Keratinocyte (primary cell): ENCODE measurements at places on chromosomes 12 and 14. TPM values are rescaled to one million over a fixed set of nuclear protein-coding genes. Genes with fewer than 3 reads are reported as not detected.

GRCh38 chr12:53495903-53496751, 3.1 kb downstream of the MAP3K12 start:
- DNase-seq, result no peak

Gene CRACR2A
- polyA plus RNA-seq, result 0.30 to 0.46 TPM (median 0.31 TPM) in 3 replicates

DNA sequence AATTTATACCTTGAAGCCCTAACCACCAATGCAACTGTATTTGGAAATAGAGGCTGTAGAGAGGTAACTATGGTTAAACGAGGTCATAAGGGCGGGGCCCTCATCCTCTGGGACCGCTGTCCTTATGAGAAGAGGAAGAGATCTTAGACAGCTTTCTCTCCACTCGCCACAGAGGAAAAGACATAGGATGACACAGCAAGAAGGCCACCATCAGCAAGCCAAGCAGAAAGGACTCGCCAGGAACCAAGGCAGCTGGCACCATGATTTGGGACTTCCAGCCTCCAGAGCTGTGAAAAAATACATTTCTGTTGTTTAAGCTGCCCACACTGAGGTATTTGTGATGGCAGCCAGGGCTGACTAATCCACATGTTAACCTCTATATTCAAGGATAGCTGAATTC, 30.4 kb upstream of the BCAT1 start:
- no peak for DNase-seq

- DNase-seq, result no peak
Observed at GRCh38 chr12:106128585-106129328, 10.0 kb downstream of the NUAK1 start.

Gene SIX6
- polyA plus RNA-seq, result not detected in 3 replicates

Gene HHIPL1
- polyA plus RNA-seq, result 0.08 to 0.17 TPM (median 0.11 TPM) in 3 replicates

Gene NID2
- 1.7 to 4.5 TPM (median 2.0 TPM) in 3 replicates for polyA plus RNA-seq

GRCh38 chr12:49866859-49867569, 24.1 kb upstream of the BCDIN3D start:
- DNase-seq, result no peak

GRCh38 chr12:47249082-47249481, 169.3 kb upstream of the AMIGO2 start:
- no peak for DNase-seq

- peak; percentile 95 for DNase-seq
Observed at GRCh38 chr14:87133073-87133801, 859.7 kb downstream of the GALC start.

GRCh38 chr14:92880351-92880750, 42.6 kb upstream of the CHGA start:
- DNase-seq, result no peak

DNA sequence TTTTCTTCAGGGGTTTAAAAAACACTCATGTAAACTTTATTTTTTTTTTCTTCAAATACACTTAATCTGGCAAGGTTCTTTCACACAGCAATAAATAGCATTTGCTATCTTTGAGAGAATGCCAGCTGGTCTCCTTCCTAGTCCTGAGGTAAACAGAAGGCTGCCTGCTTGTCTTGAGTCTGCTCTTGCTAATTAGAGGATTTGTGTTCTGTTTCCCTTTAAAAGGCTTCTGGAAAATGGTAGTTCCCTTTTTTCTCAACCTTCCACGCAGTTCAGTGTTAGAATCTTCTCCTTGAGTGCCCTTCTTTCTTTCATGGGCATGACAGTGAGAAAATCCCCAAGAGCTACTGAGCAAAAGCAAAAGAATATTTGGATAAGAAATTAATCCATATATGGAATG, 92.3 kb upstream of the DCN start:
- DNase-seq, result no peak

Gene MGST1
- polyA plus RNA-seq, result 114 to 246 TPM (median 160 TPM) in 3 replicates

Gene AKAP3
- polyA plus RNA-seq, result 0.72 to 0.95 TPM (median 0.88 TPM) in 3 replicates

- DNase-seq, result no peak
Observed at GRCh38 chr12:34389378-34390170, 367.3 kb downstream of the ALG10 start.

DNA sequence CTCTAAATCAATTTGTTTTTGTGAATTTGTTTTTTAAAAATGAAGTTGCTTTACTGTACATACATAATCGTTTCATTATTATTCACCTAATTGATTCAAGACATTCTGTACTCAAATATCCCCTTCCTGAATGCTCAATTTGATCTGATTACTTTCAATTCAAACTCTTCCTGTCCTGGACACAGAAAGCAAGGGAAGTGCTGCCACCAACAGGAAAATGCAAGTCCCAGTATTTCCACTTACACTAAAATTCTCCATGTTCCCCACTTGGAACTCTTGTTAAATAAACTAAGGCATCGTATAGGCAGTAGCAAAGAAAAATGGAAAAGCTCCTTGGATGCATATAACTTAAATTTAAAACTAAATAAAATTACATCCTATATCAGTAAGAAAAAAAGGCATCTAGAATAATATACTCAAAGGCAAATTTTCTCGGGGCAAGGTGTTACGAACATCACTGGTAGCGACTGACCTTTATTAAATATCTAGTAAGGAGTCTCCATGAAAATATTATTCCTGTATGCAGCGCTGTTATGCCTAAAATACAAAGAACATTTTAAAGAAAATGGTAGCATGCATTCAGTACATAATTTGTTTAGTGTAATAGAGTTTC, 72.0 kb upstream of the DBX2 start:
- no peak for DNase-seq

- DNase-seq, result no peak
Observed at GRCh38 chr12:59329462-59329861, 266.4 kb upstream of the SLC16A7 start.

Gene EPS8
- polyA plus RNA-seq, result 2.0 to 4.0 TPM (median 2.7 TPM) in 3 replicates

GRCh38 chr14:52827426-52827825, 36.0 kb upstream of the GNPNAT1 start:
- no peak for DNase-seq

Gene KRT6B
- 1,722 to 4,902 TPM (median 2,016 TPM) in 3 replicates for polyA plus RNA-seq

DNA sequence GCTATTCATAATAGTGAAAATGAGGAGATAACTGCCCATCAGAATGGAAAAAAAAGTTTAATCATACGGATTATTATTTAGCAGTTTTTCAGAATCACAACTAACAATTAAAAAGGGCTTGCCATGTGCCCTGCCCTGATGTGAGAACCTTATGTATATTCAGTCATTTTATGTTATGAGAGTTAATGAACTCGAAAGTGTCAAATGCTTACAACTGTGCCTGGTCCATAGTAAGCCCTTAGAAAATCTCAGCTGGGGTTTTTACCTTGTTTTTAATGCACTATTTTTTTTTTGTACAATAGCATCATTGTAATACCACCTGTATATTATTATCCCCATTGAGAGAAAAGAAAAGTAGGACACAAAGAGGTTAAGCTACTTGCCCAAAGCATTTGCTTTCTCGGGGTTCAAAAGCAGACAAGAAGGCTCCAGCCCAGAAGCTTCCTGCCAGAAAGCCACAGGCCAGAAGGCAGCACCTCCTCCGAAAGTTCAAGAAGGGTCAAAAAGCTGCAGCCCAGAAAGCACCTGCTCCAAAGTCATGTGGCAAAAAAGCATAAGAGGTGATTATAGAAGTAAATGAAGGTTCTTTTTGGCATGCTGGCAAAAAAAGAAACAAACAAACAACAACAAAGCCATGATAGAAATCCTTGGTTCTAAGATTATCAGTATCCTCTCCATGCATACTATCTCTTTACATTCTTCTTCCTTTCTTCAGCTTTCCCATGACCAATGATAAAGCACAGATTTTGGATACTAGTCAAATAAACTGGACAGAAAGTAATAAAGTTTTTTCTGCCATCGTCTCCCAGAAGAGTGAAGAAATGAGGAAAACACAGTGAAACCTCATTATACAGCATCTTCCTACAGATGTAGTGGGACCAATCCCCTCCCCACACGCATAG, 59.1 kb upstream of the NAP1L1 start:
- DNase-seq, result no peak

- no peak for DNase-seq
Observed at GRCh38 chr12:49632401-49632800, 9.0 kb downstream of the PRPF40B start.

DNA sequence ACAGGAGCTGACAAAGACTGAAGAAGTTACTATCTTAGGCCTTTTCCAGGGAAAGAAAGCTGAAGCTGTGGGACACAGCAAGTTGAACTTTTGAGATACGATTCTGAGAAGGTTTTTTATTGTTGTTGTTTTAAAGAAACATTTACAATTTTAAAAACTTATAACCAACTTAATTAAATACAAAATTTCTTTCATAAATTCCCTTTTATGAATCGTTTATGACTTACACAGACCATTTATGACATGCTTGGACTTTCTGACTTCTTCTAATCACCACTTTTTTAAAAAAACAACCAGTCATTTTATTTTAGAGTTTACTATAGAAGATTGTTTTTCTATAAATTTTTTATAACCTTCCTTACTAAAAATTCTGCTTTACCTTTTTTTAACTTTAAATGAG, 68.7 kb downstream of the DHRS2 start:
- DNase-seq, result no peak

Gene SOAT2
- polyA plus RNA-seq, result 0.08 TPM in 1 of 3 replicates, not detected in the others

Gene MAPK1IP1L
- 48.5 to 114 TPM (median 53.0 TPM) in 3 replicates for polyA plus RNA-seq

Gene KCNC2
- polyA plus RNA-seq, result not detected in 3 replicates

Gene VRTN
- polyA plus RNA-seq, result not detected in 3 replicates

Gene PZP
- not detected in 3 replicates for polyA plus RNA-seq

DNA sequence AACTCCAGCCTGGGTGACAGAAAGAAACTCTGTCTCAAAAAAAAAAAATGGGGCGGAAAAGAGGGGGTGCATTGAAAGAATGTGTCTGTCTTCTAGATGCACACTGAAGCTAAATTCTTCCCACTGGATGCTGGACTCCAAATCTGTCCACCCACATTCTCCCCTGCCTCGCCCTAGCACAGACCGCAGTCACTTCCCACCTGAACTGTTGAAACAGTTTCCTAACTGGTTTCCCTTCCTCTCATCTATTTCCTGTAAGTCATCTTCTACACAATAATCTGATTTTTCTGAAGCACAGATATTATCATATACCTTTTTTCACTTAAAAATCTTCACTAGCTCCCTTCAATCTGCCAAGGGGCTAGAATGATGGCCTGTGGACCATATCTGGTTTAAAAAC, 1.5 kb upstream of the HCAR1 start:
- no peak for DNase-seq
